Activated CD4-positive, CD25-positive, alpha-beta regulatory T cell treated with anti-CD3 and anti-CD28 coated beads, Interleukin-2, amount 50 U/mL, for 24 hours (primary cell): ENCODE measurements at places on chromosomes 11 and 22.

GRCh38 chr11:120747850-120748814 is 236.6 kb downstream of the GRIK4 start:
- no peak for ATAC-seq

- ATAC-seq, result no peak
Measured at GRCh38 chr22:50695421-50696250, 23.0 kb downstream of the SHANK3 start.

GRCh38 chr11:43947003-43947500 is 4.6 kb downstream of the C11orf96 start:
- no peak for ATAC-seq

DNA sequence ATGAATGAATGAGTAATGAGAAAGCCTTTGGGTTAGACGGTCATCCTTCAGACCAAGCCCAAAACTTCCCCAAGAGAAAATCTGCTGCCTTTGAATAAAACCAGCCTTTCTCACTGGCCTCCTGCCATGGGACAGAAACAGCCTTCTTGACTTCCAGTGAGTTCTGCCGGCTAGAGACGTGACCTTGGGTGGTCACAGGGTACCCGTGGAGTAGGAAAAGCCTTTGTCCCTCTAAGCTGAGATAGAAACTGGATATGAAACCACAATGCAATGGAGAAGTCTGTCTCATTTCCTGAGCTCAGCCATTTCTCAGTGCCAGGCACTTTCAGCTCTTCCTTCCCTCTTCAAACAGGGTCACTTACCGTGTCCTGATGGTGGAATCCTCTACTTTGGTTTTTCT is 21.2 kb upstream of the YWHAH start:
- ATAC-seq, result no peak

DNA sequence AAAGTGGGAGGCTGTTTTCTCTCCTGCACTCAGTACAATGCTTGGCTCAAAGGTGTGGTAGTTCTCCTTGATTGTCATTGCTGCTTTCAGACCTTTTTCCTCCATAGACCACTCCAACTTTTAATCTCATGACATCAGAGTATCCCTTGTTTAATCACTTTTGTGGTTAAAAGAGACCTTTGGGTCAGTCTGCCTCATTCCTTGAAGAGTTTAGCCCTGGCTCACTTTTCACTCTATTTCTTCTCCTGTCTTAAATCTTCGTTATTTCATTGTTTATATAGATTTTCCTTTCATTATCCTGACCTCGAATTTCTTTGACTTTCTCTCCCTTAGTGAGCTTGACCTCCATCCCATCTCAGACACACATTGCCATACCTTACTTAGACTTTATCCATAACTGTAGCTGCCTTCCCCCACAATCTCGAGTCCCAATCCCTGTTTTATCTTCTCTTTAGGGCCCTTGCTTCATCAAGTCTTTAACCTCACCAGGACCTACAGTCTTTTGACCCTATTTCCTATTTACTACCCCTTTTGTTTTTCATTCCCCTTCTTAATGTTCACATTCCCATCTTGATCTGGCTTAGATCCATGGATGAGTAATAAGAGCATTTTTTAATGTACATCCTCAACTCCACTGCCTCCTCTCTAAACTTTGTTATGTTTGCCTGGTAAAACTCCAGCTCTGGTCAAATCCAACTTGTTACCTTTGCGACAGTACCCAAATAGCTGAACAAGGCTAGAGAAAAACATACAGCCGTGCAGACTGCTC is 9.5 kb downstream of the ATXN10 start:
- ATAC-seq, result no peak
